GM13977 (cell line): ENCODE measurements at places on chromosomes 3 and 15.

GRCh38 chr3:97895216-97895615, 73.4 kb downstream of the CRYBG3 start:
- no peak for DNase-seq

DNA sequence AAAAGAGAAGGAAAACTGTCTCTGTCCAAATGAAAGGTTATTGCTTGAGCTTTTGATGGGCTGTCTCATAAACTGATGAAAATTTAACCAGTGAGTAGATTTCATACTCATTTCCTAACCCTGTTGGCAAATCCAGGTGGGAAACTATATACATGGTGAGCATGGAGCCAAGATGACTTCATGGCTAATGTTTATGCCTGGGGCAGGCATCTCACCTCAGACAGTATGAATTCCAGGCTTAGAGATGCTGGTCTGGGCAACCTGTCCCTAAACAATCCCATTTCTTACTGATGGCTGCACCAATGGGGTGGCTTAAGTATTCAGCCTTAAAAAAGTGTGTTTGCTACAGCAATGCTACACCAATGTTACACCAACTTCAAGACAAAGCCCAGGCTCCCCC, 58.1 kb downstream of the SLTM start:
- no peak for DNase-seq

DNA sequence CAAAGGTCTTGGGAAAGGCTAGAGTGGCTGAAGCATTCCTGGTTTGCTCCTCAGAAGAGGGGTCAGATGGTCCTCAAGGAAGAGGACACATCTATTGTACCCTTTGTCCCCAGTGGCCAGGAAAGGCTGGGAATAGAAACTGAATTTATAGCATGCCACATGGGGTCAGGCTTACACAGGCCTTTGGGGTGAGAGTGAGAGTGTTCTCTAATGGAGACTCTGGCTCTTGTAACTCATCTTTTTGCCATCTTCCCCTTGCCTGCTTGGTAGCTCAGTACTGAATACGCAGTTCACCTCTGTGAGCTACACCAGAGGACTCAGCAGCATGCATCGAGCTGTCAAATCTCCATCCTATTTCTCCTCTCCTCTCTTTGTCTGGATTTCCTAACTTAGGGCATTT, 87.5 kb downstream of the ATP2B2 start:
- DNase-seq, result peak; percentile 40

- DNase-seq, result no peak
These were observed 43.6 kb downstream of the TBC1D2B start for GRCh38 chr15:78033864-78034263.

DNA sequence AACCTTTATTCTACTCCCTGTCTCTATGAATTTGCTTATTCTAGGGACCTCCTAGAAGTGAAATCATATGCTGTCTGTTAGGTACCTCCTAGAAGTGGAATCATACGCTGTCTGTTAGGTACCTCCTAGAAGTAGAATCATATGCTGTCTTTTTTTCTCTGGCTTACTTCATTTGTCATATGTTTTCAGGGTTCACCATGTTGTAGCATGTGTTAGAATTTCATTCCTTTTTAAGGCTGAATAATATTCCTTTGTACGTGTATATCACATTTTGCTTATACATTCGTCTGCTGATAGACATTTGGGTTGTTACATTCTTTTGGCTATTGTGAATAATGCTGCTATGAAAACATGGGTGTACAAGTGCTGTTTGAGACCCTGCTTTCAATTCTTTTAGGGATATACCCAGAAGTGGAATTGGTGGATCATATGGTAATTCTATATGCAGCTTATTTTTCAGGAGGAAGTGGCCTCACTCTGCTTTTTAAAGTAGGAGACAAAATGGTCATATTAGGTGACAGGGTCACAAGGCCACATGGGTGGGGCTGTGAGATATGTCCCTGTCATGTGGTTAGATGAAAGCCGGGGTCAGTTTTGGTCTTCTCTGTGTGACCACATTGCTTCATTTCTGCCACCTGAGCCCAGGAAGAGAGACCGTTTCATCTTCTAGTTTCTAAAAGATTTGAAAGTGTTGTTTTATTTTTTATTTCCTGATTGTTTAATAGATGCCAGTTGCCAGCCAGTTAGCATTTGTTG, 76.7 kb downstream of the FLNB start:
- peak; percentile 27 for DNase-seq

DNA sequence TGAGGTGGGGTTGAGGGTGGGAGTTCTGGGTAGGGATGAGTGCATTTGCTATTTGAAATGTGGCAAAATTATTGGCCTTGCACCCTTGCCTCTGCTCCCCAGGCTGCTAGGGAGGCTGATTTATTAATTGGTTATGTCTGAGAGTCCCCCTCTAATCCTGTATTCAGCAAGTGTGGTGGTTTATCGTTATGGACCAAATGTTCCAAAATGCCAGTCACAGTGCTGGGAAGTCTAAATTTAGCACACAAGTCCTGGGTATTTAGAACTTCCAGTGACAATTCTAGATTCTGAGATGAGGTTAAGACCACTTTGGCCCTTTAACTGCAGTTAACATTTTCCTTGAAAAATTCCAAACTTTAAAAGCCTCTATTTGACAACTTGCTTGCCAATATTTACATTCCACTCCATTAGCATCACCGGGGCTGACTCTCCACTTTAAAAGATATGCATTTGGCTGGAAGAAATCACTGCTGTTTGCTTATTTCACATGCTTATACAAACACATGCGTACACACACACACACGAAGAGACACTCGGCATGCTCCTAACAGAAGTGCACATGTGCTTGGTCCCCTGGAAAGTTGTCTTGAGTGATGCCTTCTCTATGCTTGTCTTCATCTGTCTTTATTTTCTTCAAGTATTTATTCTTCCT, 247.7 kb downstream of the IL20RB start:
- DNase-seq, result no peak

DNA sequence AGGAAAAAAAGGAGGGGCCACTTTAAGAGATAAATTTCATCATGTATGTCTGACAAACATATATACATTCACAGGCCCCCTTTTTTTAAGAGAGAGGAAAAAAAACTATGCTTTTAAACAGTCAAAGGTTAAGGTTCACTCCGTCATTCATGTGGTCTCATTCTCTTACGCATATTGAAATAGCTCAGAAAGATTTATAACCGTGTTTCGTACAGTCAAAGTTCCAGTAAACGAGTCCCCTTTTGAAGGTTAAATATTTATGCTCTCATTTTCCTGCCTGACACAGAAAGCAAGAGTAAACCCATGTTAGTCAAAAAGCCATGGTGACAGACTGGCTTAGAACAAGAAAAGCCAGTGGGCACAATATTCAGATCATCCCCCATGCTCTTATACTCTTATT, 248.0 kb upstream of the ARRDC4 start:
- no peak for DNase-seq

DNA sequence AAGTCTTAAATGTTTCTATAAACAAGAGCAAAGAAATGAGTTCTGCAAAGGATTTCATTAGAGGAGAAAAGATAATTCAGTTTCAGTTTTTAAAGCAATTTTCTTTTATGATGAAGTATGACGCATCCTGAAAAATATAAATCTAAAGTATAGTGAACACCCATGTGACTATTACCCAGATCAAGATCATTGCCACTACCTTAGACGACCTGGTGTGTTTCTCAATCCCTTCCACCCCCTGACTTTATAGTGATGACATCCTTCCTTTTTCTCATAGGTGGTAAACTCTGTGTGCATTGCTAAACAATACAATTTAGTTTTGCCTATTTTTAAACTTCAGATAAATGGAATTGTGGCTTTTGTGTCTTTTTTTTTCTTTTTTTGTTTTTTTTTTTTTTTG, 8.4 kb downstream of the STT3B start:
- no peak for DNase-seq
